SK-N-MC (cell line): ENCODE measurements at places on chromosomes 1 and 21.

GRCh38 chr1:116988248-116988647 lies 13.3 kb upstream of the CD101 start:
- DNase-seq = no peak

DNA sequence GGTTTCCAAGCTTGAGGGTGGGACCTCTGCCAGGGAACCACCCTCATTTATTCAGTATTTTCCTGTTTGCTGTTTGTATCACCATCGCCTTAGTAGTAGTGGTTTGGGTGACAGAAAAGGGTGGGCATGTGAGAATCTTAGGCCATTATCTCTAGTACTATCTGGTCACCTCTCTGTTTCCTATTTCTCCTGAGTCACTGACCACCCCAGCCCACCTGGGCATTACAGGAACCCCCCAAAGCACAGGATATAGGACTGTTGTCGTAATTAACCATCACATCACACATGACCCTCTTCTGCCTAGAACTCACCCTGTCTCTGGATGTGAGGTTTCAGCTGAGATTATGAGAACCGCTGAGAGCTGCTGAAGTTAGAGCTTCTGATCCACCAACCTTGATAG lies 60.4 kb downstream of the IL23R start:
- DNase-seq = no peak

DNA sequence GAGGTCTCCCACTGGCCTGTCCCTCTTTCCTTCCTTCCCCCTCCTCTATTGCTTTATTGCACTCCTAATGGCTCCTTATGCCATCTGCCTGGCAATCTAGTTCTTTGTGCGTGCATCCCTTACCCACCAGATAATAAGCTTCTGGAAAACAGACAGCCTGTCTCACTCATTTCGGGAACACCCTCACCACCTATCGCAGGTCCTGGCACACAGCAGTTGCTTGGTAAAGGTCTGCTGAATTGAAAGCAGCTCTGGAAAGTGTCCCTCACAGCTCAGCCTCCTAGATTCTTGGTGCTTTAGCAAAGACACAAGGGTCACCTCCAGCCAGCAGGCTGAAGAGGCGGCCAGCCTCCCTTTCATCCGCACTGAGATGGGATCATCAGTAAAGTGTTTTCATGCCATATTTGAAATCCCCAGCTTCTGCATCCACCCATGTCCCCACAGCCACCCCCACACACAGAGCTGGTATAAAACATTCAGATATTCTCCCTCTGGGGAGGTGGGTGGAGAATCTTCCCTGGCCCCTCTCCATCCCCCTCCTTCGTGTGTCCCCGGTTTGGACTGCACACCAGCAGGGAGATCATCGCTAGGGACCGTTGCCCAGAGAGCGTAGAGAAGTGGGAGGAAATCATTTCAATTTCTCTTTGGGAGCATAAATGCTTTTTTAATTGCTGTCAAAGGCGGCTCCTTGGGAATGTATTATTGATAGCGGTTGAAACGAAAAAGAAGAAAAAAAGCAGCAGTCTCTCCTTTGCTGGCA lies 29.1 kb upstream of the ATP2B4 start:
- no peak for DNase-seq

DNA sequence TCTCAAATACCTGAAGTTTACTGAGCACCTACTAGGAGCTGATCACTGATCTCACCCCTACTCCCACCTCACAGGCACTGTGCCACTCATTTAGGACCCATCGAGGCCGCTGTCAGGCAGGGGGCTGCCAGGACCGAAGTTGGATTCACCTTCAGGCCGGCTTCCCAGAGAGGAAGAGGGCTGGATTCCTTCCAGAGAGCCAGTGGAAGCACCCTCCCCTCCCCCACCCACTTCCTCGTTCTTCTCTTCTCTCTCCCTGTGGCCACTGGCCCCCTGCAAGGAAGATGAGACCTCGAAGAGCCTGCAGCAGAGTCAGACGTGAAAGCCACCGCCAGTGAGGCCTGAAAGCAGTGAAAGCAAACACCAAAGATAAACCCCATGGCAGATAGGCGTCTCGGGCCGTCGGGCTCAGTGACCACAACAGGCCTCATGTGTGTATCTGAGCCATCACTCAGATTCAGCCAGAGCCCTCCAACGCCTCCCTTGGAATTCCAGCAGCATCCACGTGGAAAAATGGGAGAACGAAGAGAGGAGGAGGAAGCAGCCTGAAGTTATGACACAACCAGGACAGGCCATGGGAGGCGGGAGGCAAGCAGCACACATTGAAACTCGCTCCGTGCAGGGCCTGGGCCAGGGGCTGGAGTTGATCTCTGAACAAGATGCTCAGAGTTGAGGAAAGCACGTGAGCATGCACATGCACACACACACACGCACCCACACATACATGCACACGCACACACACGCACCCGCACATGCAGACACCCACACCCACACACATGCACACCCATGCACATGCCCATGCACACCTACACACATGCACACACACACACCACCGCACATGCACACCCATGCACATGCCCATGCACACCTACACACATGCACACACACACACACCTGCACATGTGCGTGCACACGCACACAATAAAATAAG lies 6.2 kb upstream of the AGTRAP start:
- no peak for DNase-seq

DNA sequence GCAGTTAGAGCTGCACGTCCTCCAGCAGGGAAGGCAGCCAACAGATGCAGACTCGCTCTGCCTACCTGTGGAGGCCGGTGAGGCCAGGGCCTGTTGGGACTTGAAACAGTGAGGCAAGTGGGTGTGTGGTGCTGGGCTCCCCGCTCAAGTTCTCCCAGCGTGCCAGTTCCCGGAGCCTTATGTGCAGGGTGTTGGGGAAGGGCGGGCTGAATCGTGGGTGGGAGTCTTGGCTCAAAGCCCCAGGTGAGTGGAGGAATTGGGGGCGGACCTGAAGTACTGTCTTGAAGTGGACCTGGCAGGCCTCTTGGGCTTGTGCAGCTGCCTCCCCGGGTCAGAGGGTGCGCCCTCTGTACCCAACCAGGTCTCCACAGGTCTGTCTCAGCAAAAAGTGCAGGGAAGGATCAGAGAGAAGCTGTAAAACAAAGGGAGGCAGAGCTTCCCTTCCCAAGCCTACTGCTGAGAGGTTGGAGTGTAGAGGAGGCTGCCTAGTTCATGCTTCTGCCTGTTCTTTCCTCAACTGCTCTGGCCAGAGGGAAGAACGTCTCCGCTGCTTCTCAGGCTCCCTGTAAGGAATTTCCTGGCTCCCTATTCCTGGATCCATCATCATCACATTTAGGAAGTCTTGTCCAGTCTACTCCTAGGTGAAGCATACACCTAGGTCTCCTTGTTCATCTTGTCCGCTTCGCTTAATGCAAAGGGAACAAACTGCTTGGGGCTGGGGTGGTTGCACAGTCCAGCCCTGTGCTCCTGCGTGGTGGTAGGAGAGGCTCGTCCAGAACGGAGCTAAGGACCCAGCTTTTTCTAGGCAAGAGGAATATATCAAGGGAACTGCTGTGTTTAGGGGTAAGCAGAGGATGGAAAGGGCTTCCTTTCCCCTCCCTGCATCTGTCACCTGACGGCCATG lies 14.9 kb downstream of the UTP11 start:
- no peak for DNase-seq

- no peak for DNase-seq
These were observed 83.7 kb downstream of the DPYD start for GRCh38 chr1:97837161-97837560.

DNA sequence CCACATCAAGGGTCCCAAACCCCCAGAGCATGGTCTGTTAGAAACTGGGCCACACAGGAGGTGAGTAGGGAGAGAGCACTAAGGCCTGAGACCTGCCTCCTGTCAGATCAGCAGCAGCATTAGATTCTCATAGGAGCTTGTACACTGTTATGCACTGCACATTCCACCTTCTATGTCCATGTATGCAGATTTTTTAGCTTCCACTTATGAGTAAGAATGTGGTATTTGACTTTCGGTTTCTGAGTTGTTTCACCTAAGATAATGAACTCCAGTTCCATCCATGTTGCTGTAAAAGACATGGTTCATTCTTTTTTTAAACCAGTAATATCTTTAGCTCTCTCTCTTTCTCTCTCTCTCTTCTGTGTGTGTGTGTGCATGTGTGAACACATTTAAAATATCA lies 663 bp upstream of the GBP6 start:
- no peak for DNase-seq
